Liver (tissue), 10 donors: ENCODE measurements at places on chromosomes 12 and 14. TPM values are rescaled to one million over a fixed set of nuclear protein-coding genes. Genes with fewer than 3 reads are reported as not detected.

The DUSP6 gene
- 36.3 TPM for total RNA-seq

The B4GALNT3 gene
- total RNA-seq = 0.09 TPM

The OTUB2 gene
- total RNA-seq = 0.28 TPM

The KLRG1 gene
- 2.4 TPM for total RNA-seq

The MYH6 gene
- total RNA-seq = 0.05 TPM

The CCDC196 gene
- not detected for total RNA-seq

The STAB2 gene
- 21.6 TPM for total RNA-seq

The CLEC2A gene
- total RNA-seq = not detected

The KLHL33 gene
- 0.23 TPM for total RNA-seq
